T47D (cell line): ENCODE measurements at places on chromosomes 12 and 14.

DNA sequence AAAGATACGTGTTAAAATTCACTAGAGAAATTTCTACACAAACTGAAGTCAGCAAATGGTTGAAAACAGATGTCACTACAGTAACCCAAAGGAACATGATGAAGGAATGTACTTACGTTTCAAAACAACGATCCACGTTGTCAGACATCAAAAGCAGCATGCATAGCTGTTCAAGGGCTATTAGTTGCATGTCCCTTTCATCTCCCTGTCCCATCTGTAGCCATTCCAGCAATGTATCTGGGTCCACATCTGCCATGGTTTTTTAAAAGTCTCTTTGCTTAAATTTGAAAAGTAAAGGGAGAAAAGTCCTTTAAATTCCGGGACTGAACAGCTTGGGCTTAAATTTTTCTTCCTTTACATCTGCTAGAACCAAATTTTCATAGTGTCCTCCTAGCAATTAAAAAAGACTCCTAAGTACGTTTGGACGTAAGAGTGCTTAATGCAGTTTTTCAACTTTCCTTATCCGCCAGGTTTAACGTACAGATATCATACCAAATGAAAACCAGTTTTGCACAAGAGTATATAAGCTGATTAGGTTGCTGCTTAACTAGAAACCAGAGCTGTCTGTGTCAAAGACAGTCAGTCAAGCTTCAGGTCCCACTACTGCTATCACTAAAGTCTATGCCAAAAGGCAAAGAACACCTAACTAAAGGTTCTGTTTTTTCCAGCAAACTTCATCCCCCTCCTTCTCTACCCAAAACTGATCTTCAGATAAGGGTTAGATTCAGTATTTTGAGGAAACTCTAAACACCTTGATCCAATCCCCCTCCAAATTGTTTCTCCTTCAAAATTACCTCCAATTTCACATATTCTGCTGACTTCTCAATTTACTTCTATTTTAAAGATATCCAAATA lies 1.7 kb downstream of the HECTD1 start:
- DNase-seq = peak; percentile 26

DNA sequence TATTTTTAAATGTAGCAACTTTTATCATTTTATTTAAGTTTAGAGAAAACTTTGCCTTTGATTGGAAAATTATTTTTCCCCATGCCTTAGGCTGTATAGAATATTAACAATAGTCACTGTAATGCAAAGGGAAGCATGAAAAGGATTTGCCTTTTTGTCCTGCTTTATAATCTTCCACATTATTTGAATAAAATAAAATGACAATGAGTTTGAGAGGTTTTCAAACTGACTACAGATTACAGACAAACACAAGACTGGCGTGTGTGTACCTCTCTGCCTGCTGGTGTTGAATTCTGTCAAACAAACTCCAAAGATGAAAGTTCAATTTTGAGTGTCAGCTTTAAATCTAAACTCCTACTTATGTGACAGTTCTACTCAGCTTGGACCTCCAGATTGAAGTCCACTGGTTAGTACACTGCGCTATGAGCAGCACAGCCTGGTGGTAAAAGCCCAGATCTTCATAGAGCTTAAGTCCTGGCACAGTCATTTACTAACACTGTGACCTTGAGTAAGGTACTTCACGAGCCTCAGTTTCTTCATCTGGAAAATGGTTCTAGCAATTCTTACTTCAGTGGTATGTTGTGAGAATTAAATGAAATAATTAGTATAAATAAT lies 98.3 kb upstream of the CPNE8 start:
- DNase-seq = peak; percentile 30

DNA sequence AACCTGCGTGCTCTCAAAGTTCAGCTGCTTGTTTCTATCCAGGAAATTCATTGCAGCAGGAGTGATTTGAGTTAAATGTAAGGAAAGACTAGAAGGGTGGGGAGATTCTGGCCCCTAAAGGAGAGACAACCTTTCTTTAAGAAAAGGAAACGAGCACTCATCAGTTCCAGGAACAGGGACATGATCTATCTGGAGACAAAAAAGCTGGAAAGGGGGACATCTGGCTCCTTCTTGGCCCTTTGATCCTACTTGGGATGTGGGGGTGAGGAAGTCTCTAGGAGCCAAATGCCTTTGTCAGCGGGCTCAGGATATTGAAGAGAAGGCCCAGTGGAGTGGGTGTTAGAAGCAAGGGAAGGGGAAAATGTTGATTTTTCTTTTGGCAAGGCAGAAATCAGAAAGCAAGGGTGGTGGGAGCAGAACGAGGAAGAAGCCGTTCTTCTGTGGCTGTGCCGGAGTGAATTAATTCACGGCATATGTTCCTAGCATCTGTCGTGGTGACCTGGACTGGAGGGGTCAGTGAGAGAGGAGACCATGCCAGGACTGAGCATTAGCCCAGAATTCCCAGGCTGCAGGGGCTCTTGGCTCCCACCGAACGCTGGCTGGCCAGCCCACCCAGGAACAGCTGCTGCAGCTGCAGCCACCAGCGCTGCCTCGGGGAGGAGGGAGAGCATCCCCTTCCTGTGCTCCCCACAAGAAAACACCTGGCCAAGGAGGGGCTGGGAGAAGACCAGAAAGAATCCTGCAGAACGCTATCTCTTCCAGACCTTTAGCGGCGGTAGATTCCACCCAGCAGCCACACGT lies 62.8 kb upstream of the GPATCH2L start:
- no peak for DNase-seq

- no peak for DNase-seq
Observed at GRCh38 chr14:56524971-56525677, 54.5 kb upstream of the TMEM260 start.

GRCh38 chr14:23121361-23121771 lies 2.3 kb upstream of the CEBPE start:
- DNase-seq = peak; percentile 31

- DNase-seq = no peak
Observed at GRCh38 chr14:105930572-105930971, 404.2 kb downstream of the TMEM121 start.

DNA sequence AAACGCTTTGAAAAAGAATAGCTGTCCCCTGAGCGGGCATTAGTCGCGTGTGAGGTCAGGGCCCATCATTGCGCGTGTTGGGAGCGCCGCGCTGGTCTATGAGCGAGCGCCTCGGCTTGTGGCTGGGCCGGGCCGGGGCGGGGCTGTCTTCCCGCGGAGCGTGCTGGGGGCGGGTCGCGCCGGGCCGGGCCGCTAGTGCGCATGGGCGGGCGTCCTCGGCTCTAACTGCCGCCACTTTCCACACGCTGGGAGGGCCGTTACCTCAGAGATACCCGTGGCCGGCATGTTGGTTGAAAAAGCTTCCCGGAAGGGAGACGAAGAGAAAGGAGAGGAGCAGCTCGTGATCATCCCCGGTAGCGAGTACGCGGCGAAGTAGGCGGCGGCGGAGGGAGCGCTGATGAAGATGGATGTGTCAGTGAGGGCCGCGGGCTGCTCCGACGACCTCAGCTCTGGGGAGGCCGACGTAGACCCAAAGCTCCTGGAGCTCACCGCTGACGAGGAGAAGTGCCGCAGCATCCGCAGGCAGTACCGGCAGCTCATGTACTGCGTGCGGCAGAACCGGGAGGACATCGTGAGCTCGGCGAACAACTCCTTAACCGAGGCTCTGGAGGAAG lies at the start of gene EID3:
TSS of gene EID3 (plus strand) at position 202 of the 614 bp plus-strand sequence. CDS start at position 398, 196 bp downstream.
- DNase-seq = no peak

GRCh38 chr14:87805315-87805723 lies 187.7 kb downstream of the GALC start:
- DNase-seq = peak; percentile 35

DNA sequence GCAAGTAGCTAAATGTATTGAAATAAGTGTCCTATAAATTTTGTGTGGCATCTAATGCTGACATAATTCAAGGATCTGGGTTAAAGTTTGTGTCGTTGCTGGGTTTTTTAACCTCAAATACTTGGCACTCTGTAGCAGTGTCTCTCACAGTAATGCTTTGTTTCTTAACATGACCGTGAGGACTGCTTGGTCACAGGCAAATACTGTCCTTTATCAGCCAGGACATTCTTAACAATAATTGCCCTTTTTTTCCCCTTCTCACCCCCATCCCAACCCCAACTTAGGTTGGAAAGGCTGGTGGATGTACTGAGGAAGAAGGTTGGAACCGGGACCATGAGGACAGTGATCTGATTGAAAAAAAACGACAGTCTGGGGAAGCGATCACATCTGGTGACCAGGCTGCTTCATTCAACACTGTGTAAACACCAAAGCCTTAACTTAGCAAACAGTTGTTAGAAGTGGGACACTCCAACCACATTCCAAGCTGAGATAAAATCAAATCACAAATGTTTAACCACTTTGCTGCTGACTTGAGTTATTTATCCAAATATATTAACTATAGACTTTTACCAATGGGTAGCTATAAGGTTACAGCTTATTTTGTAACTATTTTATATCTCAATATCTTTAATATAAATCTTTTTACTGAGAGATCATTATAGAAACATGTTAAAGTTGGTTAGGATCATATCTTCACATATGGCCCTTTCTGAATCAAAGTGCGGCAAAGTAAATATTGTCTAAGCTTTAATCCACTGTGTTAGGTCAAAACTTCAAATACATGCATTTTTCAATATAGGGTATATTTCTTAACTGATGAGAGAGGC lies 48.2 kb downstream of the FOXA1 start:
- no peak for DNase-seq

DNA sequence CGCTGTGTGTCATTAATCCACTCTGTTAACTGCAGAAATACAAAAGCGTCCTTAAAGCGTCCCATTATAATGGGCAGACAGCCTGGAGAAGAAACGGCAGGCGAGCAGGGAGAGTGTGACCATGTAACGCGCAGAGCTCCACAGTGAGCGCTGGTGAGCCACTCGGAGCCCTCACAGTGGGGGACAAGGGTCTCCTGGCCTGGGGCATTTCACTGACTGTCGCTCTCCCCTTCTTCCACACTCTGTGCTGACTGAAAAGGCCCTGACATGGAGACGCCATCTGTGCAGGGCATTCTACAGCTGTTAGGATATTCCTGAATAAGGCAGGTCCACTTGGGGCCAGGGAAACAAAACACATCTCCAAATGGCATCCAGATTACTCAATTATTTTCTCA lies 24.2 kb downstream of the CCDC92 start:
- no peak for DNase-seq

- DNase-seq = no peak
Observed at GRCh38 chr12:106493531-106493930, 89.3 kb upstream of the RFX4 start.

GRCh38 chr14:24609655-24610344 lies at the start of gene GZMH:
Gene GZMH, minus strand, starts transcription at chr14:24609685. Its CDS starts 72 bp downstream, at chr14:24609613.
- DNase-seq = no peak

GRCh38 chr14:99348816-99349614 lies 77.0 kb upstream of the BCL11B start:
- no peak for DNase-seq

GRCh38 chr14:82045339-82045738 lies 511.7 kb upstream of the SEL1L start:
- DNase-seq = no peak

DNA sequence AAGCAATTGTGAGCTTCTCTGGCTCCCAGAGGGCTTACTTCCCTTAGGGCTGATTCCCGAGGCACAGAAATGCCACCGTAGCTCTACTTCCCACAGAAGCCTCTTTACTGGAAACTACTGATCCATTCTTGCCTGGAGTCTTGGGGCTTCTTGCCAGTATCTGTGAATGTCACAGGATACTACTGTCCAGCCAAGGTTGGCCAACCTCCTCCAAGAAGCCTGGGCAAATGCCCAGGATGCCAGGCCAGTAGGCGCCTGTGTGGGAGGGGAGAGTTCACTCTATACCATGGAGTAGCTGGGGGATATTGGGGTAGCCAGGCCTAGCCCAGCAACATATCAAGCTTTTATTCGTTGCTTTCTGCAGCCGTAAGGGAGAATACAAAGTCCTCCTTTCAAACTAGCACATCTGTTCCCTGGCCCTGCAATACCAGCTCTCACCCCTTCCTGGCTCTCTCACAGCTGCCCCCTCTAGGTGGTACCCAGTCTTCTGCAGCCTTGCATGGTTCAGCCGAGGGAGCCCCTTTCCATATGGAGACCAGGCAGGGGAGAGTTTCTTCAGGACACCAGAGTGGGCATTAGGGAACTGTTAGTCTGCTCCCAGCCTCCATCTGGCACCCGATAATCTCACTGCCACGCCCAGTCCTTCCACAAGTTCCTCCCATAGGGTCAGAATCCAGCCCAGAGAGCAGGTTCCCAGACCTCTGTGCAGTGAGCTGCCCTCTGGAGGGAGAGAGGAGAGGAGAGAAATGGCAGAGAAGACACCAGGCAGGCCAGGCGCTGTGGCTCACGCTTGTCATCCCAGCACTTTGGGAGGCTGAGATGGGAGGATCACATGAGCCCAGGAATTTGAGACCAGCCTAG lies 24.3 kb upstream of the PLEK2 start:
- no peak for DNase-seq

DNA sequence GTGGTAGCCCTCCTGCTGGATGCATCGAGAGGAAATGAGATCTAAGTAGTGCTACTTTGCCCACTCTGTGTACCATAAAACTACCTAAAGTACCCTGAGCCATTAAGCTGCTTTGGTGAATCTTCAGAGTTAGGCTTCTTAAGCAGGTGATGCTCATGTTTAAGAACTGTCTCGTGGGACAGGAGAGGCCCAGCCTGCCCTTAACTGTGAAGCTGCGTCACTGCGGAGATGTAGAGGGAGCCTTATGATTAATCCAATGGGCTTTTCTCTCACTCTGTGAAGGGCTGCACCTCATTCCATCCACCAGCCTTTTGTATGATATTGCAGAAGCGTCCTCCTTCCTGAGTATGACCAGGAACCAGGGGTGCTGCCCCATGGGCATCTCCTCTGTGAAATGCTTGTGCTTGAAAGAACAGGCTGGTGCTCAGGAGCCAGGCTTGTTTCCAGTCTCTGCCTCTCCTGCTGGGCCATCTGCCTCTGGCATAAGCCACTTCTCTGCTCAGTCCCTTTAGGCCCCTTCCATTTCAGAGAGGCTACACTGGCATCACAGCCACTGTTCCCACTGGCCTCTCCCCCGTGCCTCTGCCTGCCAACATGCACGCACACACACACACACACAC lies 6.8 kb upstream of the CCDC177 start:
- DNase-seq = no peak

DNA sequence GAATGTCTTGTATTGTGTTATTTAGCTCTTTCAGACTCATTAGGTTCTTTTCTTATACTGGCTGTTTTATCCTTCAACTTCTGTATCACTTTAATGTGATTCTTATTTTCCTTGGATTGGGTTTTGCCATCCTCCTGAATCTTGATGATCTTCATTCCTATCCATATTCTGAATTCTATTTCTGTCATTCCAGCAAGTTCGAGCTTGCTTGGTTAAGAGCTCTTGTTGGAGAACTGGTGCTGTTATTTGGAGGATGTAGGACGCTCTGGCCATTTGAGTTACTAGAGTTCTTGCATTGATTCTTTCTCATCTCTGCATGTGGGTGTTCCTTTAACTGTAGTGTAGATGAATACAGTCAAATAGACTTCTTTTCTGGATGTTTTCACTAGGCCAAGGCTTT lies 142.3 kb upstream of the SLC38A2 start:
- DNase-seq = no peak

GRCh38 chr12:119938049-119938667 lies 50.9 kb upstream of the BICDL1 start:
- peak; percentile 77 for DNase-seq

GRCh38 chr12:122366685-122367475 lies 55.6 kb downstream of the CLIP1 start:
- DNase-seq = peak; percentile 68
